ENCODE measurements at places on chromosomes 3 and 15.

DNA sequence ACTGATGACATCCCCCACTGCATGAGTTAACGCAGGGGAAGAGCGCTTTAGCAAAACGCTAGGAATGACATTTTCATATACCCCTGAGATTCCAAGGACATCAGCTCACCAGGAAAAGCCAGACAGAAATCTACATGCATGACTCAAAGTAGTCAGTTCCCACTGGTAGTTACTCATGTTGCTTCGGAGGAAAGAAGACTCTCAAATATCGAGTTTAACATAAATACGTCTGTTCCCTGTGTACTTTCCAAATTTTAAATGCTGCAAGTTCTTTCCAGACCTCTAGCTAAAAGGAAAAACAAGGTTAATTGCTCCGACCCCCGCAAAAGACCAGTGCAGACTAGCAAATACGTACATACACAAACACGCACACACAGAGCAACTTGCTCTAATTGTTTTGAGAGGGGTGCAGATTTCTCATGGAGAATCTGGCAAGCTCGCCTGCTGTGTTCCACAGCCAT lies 115.4 kb upstream of the PRICKLE2 start:
- no peaks in the 10 kb centered on the region for H3K4me1 ChIP-seq
- no peak overlapping the region for H3K27ac ChIP-seq
- H3K4me3 ChIP-seq, result no peak overlapping the region
- no peak for DNase-seq

DNA sequence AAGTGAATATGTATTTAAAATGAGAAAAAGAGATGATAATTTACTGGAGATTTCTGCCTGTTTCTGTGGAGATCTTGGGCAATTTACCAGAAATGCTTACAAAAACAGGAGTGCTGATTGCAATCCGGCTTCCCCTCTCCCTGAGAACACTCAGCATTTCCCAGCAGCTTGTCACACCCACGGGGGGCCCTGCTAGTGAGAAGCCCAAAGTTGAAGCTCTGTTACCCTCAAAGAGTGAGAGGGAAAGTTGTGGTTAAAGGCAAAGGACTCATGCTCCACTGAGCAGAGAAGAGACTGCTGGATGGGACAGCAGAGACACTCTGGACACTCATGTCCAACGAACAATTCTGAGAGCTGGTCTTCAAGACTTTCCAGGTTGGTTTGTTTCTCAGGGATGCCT lies 2.9 kb downstream of the MCTP2 start:
- peaks cover 38% of the 10 kb centered on the region for H3K4me1 ChIP-seq
- no peak overlapping the region for H3K4me3 ChIP-seq
- DNase-seq, result no peak

GRCh38 chr15:53128652-53129051 lies 338.5 kb upstream of the ONECUT1 start:
- H3K27ac ChIP-seq, result no peak overlapping the region
- no peak overlapping the region for H3K4me3 ChIP-seq
- H3K36me3 ChIP-seq, result no peaks in the 10 kb centered on the region

- peak; percentile 9 for DNase-seq
- peaks cover 17% of the 10 kb centered on the region for H3K4me1 ChIP-seq
- H3K27me3 ChIP-seq, result no peaks in the 10 kb centered on the region
- peaks cover 2% of the 10 kb centered on the region for H3K36me3 ChIP-seq
- H3K4me3 ChIP-seq, result peak overlapping the region; percentile 74
- peak overlapping the region; percentile 60 for H3K27ac ChIP-seq
Measured at GRCh38 chr3:4350789-4351163, 47.6 kb downstream of the SETMAR start.

DNA sequence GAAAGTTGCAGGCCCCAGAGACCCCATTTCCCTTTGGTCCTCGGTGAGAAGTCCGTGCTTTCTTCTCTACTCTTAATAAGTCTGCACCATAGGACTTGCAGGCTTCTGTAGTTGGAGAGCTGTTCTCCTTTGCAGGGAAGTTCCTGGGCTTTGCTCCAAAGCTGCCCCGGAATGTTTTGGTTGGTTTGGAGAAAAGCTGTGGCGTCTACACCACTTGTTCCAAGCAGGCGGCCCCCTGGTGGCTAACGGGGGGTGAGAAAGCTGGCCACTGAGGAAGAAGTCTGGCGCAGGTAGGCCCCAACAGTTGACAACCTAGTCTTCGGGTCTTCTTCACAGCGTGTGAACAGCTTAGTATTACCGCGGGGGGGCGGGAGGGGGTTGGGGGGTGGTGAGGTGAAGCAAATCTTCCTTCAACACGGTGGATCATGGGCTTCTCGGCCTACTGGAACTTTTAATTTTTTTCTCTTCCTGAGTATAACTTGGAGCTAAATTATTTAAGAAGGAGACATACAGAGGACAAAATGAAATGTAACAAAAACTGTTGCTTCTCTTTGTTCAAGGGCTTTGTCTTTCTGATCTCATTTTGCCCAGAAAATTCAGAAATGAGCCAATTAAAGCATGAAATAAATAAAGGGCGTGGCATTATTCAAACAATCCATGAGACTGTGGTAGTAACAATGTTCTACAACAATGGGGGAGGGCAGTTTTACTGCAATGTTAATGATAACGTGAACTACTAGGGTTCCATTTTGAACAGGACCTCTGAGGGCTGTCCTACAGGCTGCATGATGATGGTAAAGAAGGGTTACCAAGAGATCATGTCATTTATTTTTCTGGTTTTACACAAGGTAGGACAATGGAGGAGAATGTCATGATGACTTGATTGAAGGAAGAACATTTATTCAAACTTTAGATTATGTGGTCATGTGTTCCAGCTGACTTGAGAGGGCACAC lies 2.2 kb upstream of the THRB start:
- no peaks in the 10 kb centered on the region for H3K4me1 ChIP-seq
- peaks cover 2% of the 10 kb centered on the region for H3K36me3 ChIP-seq
- no peak overlapping the region for H3K4me3 ChIP-seq
- H3K27me3 ChIP-seq, result peaks cover 45% of the 10 kb centered on the region
- no peak overlapping the region for H3K27ac ChIP-seq
- DNase-seq, result no peak
